Stimulated activated CD4-positive, alpha-beta T cell treated with anti-CD3 and anti-CD28 coated beads, Interleukin-15, amount 100 ng/mL, for 24 hours (primary cell): ENCODE measurements at places on chromosomes 1 and 21.

- no peak for DNase-seq
Measured at GRCh38 chr1:35449334-35450008, 107.7 kb downstream of the KIAA0319L start.

DNA sequence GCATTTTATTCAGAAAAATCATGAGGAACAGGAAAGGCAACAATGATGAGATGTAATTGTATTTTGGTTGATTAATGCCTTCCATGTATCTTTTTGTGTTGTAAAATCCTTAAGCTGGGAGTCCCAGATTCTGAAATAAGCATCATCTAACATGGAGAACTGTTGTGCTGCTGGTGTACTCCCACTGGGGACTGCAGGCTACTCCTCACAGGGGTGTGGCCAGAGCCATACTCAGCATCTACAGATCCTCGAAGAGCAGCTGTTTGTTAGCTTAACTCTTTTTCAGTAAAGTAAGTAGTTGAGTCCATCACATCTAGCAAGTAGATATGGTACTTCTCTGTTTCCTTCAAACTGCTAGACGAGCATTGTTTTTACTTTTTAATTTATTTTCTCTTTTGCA, 358.0 kb downstream of the BRINP3 start:
- DNase-seq, result no peak

GRCh38 chr21:44817914-44818639, at the start of gene SUMO3:
Gene SUMO3 (minus strand): TSS chr21:44818062. CDS start chr21:44817968, 94 bp downstream.
- peak; percentile 86 for DNase-seq

- DNase-seq, result no peak
Measured at GRCh38 chr1:75330624-75331023, 196.4 kb downstream of the LHX8 start.

- no peak for DNase-seq
Measured at GRCh38 chr1:8427986-8428385, 110.1 kb downstream of the SLC45A1 start.

GRCh38 chr1:67980028-67980427, 70.4 kb downstream of the DIRAS3 start:
- no peak for DNase-seq

DNA sequence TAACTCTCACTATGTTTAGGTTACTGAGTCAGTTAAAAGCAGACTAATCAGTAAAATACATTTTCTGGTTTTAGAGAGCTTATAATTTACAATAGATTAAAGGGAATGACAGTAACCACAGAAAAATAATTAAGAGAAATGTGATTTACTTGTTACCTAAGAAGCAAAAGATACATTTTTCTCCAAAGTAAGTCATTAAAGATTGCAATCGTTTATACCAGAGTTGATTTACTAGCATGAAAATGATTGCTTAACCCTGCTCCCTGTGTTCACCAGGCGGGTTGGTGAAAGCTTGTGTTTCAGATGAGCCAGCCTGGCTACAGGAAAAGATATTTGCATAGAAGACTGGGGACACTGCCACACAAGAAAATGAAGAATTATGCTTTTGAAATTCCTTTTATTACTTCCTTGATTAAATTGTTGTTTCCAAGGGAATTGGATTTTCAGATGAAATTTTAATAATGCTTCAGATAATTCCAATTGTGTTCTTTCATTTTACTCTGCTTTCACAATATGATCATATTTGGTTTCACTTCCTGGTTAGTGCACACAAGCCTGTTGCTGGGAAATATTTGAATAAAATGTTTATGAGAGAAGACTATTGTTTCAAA, 27.9 kb downstream of the LRRC8B start:
- no peak for DNase-seq

- peak; percentile 39 for DNase-seq
Measured at GRCh38 chr1:89721351-89721750, 88.4 kb downstream of the LRRC8C start.
